Renal cortex interstitium (tissue), 15 donors: ENCODE measurements at places on chromosomes 1 and 21.

- peak; percentile 54 for DNase-seq
Observed at GRCh38 chr1:147641695-147642592, 28.4 kb downstream of the ACP6 start.

GRCh38 chr1:11492235-11492634, 13.3 kb downstream of the DISP3 start:
- DNase-seq = no peak

- no peak for DNase-seq
Observed at GRCh38 chr1:33381977-33382376, 48.9 kb downstream of the PHC2 start.

- DNase-seq = no peak
Observed at GRCh38 chr1:207306603-207307002, 14.9 kb upstream of the CD55 start.

GRCh38 chr1:233005156-233005555, 54.7 kb downstream of the NTPCR start:
- DNase-seq = no peak

- no peak for DNase-seq
Observed at GRCh38 chr21:44987886-44988606, 48.2 kb downstream of the SLX9 start.

GRCh38 chr1:167562702-167563101, 9.1 kb upstream of the CREG1 start:
- no peak for DNase-seq

- no peak for DNase-seq
Observed at GRCh38 chr1:228350831-228351781, 55.5 kb downstream of the TRIM11 start.

GRCh38 chr21:37075214-37075770, 2.2 kb downstream of the TTC3 start:
- no peak for DNase-seq

GRCh38 chr1:107935396-107936064, 29.4 kb downstream of the VAV3 start:
- no peak for DNase-seq

DNA sequence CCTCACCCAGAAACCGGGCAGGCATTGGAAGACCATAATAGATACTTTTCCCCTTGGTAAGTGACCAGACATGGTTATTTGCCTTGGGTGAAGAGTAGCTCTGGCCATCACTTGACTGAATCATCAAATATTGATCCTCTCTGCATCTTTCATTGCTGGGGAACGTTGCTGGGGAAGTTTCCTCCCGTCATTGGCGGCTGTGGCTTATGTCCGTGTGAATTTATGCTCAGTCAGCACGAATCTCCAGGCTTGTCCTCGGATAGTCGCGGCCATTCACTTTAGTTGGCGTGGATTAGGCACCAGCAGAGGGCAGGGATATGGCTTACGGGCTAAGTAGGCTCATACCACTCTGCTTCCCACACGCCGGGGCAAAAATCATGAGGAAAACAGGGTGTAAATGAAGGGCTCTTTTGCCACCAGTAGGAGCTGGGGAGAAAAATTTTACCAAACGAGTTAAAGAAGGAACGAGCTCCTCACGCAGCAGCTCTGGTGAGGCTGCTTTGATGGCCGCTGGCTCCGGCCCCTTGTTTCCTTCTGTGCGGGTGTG, 473.4 kb downstream of the CAMTA1 start:
- DNase-seq = no peak

DNA sequence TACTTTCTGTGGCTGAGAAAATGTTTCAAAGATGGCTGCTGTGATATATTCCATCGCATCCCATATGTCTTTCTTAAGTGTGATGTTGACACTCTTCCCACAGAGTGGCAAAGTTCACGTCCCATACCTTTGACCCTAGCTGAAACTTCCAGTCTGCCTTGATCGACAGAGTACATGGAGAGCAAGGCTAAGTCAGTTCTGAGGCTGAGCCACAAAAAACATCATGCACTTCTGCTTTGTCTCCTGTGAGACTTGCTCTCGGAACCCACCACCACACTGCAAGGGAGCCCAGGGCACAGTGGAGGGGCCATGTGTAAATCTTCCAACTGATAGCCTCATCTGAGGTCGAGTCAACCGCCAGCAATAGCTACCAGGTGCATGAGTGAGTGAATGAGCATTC, 431.9 kb upstream of the RUNX1 start:
- DNase-seq = no peak
